Right lung (tissue), 10 donors: ENCODE measurements at places on chromosomes 4 and X.

GRCh38 chrX:155259752-155260151, 4.5 kb downstream of the RAB39B start:
- no peak for DNase-seq

GRCh38 chrX:102627640-102628039, 23.6 kb upstream of the GPRASP1 start:
- no peak for DNase-seq

GRCh38 chrX:77440330-77440729, 6.9 kb upstream of the FGF16 start:
- DNase-seq, result no peak

GRCh38 chr4:181659876-181660275, 583.3 kb upstream of the TENM3 start:
- DNase-seq, result no peak

DNA sequence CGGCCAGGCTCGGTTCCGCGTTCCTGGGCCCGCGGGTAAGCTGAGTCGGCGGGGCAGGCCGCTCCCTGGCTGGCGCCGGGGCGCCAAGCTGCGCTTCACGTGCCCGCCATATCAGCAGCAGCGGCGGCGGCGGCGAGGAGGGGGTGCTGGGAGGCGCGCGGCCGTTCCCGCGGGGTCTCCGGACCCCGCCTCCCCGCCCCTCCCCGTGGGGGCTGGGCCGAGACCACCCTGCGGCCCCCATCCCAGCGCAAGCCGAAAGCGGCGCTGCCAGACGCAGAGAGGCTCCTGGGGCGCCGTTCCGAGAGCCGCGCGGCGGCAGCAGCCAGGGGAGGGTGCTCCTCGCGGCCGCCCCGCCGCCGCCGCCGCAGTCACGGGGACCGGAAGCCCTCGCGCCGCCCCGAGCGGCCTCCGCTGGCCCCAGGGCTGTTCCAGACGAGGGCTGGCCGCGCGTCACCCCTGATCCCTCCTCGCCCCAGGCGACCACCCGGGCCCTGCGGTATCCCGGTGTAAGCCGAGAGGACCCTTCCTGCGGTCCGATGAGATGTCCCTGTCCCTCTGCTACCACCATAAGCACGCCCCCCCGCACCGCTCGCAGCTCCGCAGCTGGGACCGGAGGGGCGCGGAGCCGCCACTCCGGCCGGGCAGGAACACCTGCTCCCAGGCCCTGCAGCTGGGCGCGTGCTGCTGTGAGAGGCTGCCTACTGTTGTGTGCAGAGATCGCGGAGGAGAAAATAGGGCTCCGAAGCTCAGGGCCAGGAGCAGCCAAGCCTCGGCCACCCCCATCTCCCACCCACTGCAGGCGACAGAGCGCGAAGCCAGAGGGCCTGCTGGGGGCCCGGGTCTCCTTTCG, 7.5 kb upstream of the BCOR start:
- DNase-seq, result no peak

DNA sequence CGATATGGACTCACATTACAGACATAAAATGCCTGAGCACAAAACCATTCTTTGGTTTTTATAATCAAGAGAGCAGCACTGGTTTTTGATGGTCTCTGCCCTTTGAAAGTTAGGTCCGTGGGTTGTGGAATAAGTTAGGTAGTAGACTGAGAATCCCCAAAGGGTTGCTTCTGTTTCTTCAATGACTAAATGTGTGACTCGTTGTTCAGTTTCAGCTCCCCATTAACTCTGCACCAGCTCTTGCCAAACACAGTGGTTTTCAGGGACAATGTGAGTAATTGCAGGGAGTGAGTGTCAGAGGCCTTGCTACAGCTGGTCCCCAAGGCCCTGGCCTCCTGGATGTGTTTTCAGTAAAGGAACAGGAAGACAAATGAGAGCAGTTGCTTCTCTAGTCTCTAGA, 24.8 kb downstream of the SMIM20 start:
- DNase-seq, result no peak

GRCh38 chr4:8227771-8228318, 28.8 kb downstream of the SH3TC1 start:
- no peak for DNase-seq

DNA sequence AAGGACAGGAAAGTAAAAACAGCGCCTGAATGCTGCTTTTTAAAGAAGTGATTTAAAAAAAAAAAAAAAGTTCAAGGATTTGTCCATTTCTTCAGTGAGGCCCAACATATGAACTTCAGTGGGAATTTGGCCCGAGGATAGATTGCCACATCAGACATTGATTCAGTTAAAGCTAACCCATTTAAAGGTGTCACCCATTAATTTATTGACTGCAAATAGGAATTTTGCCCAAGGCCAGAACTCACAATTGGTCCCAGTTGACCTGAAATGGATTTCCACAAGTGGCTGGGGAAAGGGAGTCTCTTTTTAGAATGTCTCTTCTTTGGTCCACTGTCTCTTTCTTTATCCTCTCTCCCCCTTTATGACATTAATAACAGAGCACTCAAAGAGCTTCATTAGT, 86.5 kb upstream of the RPL34 start:
- no peak for DNase-seq

DNA sequence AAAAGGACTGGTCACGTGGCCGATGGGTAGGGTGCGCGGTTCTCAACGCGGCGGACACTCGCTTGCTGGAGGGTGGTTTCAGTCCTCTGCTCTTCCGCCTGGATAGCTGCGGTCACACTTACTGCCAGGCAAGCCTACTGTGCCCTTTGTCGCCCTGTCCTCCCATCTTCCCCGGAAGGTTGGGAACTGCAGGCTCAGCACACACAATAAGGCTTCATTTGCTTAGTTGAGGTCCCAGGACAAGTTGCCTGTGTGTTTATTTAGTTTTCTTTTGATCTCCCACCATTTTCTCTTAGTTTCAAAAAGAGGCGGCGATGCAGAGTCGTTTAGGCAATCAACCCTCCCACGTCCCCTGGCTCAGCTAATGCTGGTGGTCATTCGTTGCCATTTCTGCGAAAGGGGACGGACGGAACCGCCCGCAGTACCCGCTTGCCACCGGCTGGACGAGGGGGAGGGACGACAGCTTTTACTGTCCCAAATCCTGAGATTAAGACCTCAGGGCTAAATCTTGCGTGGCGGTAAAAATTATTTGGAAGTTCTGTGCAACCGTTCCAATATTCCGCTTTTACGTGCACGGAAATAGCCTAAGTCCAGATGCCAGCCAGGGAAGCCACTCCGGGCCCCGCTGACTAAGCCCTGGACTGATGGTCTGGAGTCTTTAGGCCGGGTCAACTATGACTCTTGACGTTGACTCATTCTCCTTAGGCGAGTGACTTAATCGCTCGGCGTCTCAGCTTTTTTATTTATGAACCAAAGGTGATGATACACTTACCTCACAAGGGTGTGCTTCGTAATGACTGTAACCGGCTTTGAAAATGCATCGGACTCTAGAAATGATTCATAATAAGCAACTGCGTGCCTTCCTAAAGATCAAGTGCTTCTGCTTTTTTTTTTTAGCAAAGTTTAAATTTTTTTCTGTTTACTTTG, 671 bp upstream of the EIF4E start:
- DNase-seq, result no peak

GRCh38 chr4:66048861-66049260, 378.6 kb upstream of the EPHA5 start:
- no peak for DNase-seq

DNA sequence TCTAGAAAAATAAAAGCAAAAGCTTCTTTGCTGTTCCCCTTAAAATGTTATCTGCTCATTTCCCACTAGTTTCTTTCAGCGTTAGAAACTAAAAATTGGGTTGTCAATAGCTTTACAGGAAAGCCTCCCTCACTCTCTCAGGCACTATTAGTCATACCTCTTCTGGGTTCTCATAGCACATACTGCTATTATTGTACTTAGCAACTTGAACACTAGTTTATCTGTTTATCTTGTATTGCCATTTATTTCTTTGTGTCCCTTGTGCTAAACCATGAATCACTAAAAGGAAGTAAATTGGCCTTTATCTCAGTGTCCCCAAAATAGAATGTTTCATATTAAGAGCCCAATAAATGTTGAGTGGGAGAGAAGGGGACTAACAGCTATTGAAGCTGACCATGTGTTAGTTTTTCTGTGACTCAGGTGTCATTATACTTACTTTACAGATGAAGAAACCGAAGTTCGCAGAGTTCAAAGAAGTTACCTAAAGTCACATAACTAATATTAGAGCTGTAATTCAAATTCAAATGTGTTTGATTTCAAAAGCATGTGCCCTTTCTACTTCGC, 124.8 kb upstream of the CITED1 start:
- DNase-seq, result no peak

DNA sequence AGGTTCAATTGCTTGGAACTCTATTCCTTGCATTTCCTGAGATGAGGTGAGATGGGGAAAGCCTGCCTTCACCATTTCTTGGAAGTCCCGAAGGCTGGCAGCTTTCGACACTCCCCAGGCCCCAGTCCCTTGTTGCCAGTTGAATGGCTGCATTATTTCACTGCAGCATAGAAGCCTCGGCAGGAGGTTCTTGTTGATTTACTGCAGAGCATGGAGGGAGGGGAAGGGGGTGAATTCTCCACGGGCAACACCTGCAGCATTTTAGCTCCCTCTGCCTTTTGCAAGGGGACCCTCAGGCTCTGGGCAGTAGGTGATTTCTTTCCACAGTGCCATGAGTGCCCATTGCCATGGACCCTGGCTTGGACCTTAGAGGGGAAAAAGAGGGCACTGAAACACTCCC, 10.7 kb upstream of the BCLAF3 start:
- no peak for DNase-seq

DNA sequence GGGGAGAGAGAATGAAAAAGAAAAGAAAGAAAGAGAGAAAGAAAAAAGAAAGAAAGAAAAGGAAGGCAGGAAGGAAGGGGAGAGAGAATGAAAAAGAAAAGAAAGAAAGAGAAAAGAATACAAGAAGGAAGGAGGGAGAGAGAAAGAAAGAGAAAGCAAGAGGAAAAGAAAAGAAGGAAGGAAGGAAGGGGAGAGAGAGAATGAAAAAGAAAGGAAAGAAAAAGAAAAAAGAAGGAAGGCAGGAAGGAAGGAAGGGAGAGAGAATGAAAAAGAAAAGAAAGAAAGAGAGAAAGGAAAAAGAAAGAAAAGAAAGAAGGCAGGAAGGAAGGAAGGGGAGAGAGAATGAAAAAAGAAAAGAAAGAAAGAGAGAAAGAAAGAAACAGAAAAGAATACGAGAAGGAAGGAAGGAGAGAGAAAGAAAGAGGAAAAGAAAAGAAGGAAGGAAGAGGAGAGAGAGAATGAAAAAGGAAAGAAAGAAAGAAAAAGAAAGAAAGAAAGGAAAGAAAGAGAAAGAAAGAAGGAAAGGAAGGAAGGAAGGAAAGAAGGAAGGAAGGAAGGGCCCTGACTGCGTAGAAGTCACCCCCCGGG, 15.1 kb upstream of the P2RY8 start:
- no peak for DNase-seq

GRCh38 chr4:8281519-8282133, 12.1 kb downstream of the HTRA3 start:
- peak; percentile 68 for DNase-seq

DNA sequence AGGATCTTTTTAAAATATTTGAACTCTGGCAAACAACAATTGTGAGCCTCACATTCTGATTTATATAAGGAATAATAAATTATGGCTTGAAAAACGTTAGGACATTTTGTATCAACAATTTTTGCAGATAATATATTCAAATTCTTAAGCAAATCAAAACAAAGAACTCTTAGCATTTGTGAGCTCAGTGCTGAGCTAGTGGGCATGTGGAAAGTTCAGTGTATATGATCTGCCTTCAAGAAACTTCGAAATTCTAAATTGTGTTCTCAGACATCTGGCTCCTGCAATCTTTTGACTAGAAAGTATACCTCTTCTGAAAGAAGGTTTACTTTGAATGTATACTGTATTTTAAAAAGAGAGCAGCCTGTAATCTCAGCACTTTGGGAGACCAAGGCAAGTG, 122.3 kb upstream of the NEIL3 start:
- no peak for DNase-seq

GRCh38 chr4:110096405-110096804, 102.0 kb downstream of the ELOVL6 start:
- no peak for DNase-seq

GRCh38 chrX:37455381-37455780, 106.2 kb downstream of the PRRG1 start:
- no peak for DNase-seq

DNA sequence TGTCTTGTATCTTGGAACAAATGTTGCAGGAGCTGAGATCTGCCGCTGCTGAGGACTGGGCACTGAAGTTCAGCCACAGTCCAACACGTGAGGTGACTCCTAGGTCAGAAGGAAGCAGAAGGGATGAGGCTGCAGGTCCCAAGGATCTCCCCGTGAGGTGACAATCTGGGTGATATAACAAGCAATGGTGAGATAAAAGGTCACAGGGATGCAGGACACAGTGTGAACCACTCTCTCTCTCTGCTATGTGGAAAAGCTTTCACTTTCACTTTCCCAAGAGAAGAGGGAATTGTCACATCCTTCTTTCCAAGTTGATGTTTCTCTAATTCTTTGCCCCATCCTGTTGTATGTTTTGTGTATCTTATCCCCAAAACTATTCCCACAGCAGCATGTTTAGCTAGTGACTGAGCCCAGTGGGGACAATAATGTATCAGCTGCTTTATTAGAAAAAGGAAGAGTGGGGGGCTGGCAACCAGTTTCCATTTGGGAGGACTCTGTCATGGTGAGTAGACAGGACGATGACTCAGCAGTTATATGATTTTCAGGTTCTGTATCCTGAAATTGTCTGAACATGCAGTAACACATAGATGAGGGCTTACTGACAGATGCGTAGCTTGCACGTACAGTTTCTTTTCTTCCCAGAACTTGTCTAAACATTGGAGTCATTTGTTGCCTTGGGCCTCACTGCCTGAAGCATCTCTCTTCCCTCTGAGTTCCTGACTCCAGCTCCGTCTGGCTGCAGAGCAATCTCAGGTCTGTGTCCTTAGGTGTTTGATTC, 1415.8 kb upstream of the TENM3 start:
- peak; percentile 37 for DNase-seq

DNA sequence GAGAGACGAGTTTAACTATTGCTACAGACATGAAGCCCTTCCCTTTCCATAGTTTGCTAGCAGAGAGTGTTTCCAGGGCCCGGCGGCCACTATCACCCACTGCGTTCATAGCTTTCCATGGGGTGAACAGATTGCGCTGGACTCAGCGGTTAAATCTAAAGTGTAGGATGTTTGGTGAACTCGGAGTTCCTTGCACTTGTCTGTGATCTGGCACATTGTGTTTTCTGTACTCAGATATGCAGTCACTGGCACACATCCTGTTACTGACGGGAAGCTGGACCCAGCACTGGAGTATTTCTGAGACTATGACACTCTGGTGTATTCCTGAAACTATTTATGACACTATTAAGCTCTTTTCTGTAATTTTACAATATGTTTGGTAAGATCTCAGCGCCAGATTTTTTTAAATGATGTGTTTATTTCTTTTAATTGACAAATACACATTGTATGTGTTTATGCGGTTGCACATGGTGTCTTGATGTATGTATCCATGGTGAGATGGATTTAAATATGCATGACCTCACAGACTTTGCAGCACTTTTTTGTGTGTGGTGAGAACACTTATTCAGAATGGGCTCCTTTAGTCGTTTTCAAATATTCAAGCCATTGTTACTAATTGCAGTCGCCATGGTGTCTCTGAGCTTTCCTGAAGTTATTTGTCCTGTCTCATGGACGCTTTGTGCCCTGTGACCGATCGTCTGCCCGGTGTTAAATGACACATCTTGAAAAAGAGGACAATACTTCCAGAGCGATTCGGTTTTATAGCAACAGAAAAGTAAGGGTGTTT, 14.1 kb downstream of the CD99 start:
- no peak for DNase-seq

- no peak for DNase-seq
Measured at GRCh38 chr4:24645765-24646550, 61.6 kb upstream of the DHX15 start.
